A549 treated with GW870086 at 1 μM for 4 hours (cell line): ENCODE measurements at places on chromosomes 7 and 10. TPM values are rescaled to one million over a fixed set of nuclear protein-coding genes. Genes with fewer than 3 reads are reported as not detected.

The SPDYE3 gene
- not detected in 5 replicates for total RNA-seq

The NUTM2A gene
- 0.10 to 0.21 TPM (median 0.16 TPM) in 3 of 5 replicates, not detected in the others for total RNA-seq

The GAD2 gene
- not detected in 5 replicates for total RNA-seq

The HOXA4 gene
- total RNA-seq, result 1.2 to 2.2 TPM (median 1.9 TPM) in 5 replicates

The MORN4 gene
- total RNA-seq, result 6.7 to 8.4 TPM (median 7.9 TPM) in 5 replicates

The C7orf33 gene
- not detected in 5 replicates for total RNA-seq
